Central memory CD8-positive, alpha-beta T cell (primary cell): ENCODE measurements at places on chromosomes 12 and 14.

DNA sequence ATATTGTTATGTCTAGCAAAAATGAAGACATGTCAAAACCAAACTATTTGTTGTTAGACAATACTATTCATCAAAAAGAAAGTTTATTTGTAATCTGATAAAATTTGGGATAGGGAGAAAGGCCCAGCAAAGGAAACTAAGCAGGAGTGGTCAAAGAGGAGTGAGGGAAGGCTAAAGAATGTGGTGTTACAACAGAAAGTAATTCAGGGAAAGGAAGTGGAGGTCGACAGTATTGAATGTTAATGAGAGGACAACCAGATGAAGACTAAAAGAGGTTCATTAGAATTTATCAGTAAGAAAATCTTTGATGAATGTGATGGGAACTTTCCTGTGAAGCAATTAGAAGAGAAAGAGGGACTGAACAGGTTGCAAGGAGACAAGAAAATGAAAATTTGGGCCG, 33.9 kb downstream of the PLCZ1 start:
- no peaks in the 10 kb centered on the region for H3K4me1 ChIP-seq
- H3K4me3 ChIP-seq: no peak overlapping the region
- no peak overlapping the region for H3K27ac ChIP-seq
- H3K27me3 ChIP-seq: no peaks in the 10 kb centered on the region
- DNase-seq: no peak

DNA sequence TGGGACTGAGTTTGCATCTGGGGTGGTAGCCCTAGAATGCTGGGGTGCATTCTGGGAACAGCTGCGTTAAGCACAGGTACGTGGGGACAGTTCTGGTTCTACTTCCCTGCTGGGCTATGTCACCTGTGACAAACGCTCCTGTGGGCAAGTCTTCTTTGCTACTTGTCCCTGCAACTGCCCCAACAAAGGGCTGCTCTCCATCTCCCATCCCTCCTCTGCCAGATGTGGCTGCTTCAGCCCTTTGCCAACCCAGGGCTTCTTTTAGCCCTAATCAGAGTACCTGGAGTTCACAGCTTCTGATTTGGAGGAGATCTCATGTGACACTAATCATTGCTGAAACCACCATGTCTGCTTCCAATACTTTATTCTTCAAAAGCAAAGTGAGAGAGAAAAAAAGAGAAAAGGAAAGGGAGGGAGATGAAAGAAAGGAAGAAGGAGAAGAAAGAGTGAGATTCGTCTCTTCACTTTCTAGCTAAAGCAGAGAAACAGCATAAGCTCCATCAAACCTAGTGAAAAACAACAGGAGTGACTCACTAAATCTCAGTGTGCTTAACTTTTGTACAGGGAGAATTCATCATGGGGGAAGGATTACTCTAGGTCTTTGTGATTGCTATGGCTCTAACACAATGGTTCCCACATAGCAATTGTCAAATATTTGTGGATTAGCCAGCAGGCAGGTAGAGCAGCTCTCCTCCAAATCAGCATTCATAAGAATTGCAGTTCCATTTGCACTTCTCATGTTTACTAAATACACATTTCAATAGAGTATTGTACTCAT, 174.8 kb downstream of the LRIG3 start:
- DNase-seq: no peak
- no peaks in the 10 kb centered on the region for H3K27me3 ChIP-seq
- H3K4me3 ChIP-seq: no peak overlapping the region
- H3K4me1 ChIP-seq: no peaks in the 10 kb centered on the region
- no peaks in the 10 kb centered on the region for H3K36me3 ChIP-seq

- H3K27me3 ChIP-seq: no peaks in the 10 kb centered on the region
- peaks cover 21% of the 10 kb centered on the region for H3K36me3 ChIP-seq
- DNase-seq: no peak
- H3K27ac ChIP-seq: no peak overlapping the region
Measured at GRCh38 chr12:102022286-102022685, 39.5 kb downstream of the WASHC3 start.

- H3K27ac ChIP-seq: no peak overlapping the region
- DNase-seq: no peak
Measured at GRCh38 chr12:105018012-105018411, 31.9 kb downstream of the NOPCHAP1 start.

GRCh38 chr12:87883806-87884205, 145.4 kb downstream of the C12orf50 start:
- H3K36me3 ChIP-seq: no peaks in the 10 kb centered on the region
- no peak overlapping the region for H3K27ac ChIP-seq
- no peak for DNase-seq
- no peaks in the 10 kb centered on the region for H3K27me3 ChIP-seq

- H3K4me3 ChIP-seq: no peak overlapping the region
- no peaks in the 10 kb centered on the region for H3K27me3 ChIP-seq
- DNase-seq: no peak
- no peaks in the 10 kb centered on the region for H3K4me1 ChIP-seq
- H3K36me3 ChIP-seq: no peaks in the 10 kb centered on the region
- no peak overlapping the region for H3K27ac ChIP-seq
Measured at GRCh38 chr12:108271951-108272872, 66.9 kb downstream of the CMKLR1 start.

- H3K27ac ChIP-seq: peak overlapping the region; percentile 69
- no peak overlapping the region for H3K4me3 ChIP-seq
- DNase-seq: no peak
Measured at GRCh38 chr14:65075628-65076325, 26.5 kb downstream of the MAX start.

DNA sequence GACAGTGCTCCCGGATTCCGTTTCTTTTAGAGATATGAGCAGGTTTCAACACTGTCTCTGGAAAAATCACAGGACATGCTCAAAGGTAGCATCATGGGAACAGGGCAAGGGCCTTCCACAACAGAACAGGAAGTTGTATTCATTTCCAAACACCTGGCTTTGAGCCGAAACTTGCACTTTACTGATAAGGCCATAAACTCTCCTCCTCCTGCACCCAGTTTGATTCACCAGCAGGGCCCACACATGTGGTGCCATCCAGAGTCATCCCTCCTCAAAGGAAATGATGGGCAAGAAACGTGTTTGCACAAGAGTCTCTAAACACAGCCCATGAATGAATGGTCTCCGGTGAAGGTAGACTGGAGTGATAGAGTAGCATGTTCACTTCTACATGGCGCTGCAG, 268.4 kb upstream of the FKBP4 start:
- H3K27me3 ChIP-seq: peaks cover 59% of the 10 kb centered on the region
- DNase-seq: no peak
- H3K4me1 ChIP-seq: no peaks in the 10 kb centered on the region
- no peak overlapping the region for H3K27ac ChIP-seq
- no peaks in the 10 kb centered on the region for H3K36me3 ChIP-seq

GRCh38 chr14:62062645-62063044, 300.4 kb downstream of the SNAPC1 start:
- no peak for DNase-seq
- no peak overlapping the region for H3K4me3 ChIP-seq
- no peaks in the 10 kb centered on the region for H3K27me3 ChIP-seq
- H3K27ac ChIP-seq: no peak overlapping the region
- no peaks in the 10 kb centered on the region for H3K4me1 ChIP-seq

GRCh38 chr12:11891754-11892386, 178.9 kb upstream of the BCL2L14 start:
- peaks cover 26% of the 10 kb centered on the region for H3K36me3 ChIP-seq
- no peak overlapping the region for H3K4me3 ChIP-seq
- peaks cover 17% of the 10 kb centered on the region for H3K4me1 ChIP-seq
- no peak for DNase-seq
- no peaks in the 10 kb centered on the region for H3K27me3 ChIP-seq

- H3K36me3 ChIP-seq: no peaks in the 10 kb centered on the region
- H3K27me3 ChIP-seq: peaks cover 35% of the 10 kb centered on the region
- no peak overlapping the region for H3K4me3 ChIP-seq
- H3K4me1 ChIP-seq: no peaks in the 10 kb centered on the region
- no peak for DNase-seq
Measured at GRCh38 chr12:51904951-51905470, 2.3 kb upstream of the ACVRL1 start.

GRCh38 chr12:90355711-90356355, 599.1 kb downstream of the CCER1 start:
- no peaks in the 10 kb centered on the region for H3K27me3 ChIP-seq
- DNase-seq: no peak
- H3K27ac ChIP-seq: no peak overlapping the region
- H3K4me3 ChIP-seq: no peak overlapping the region

GRCh38 chr12:130642856-130643255, 73.2 kb downstream of the RIMBP2 start:
- no peaks in the 10 kb centered on the region for H3K36me3 ChIP-seq
- no peaks in the 10 kb centered on the region for H3K27me3 ChIP-seq
- H3K4me3 ChIP-seq: no peak overlapping the region

DNA sequence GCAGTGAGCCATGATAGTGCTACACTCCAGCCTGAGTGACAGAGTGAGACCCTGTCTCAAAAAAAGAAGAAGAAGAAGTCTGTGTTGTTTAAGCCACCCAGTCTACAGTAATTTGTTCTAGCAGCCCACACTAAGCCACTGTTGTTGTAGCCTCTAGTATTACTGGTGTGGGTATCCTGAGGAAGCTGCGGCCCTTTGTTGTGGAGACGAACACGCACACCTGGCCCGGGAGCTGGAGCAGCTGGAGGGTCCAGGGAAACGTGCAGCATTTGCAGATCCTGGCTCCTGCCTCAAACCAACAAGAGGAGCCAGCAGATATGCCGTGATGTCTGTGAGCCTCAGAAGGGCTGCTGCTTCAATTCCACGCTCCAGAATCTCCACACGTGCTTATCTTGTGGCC, 65.3 kb downstream of the MAP1LC3B2 start:
- no peaks in the 10 kb centered on the region for H3K4me1 ChIP-seq
- H3K27me3 ChIP-seq: peaks cover 54% of the 10 kb centered on the region
- no peak overlapping the region for H3K4me3 ChIP-seq
